ENCODE measurements at places on chromosomes 5 and 9. TPM values are rescaled to one million over a fixed set of nuclear protein-coding genes. Genes with fewer than 3 reads are reported as not detected.

The COL23A1 gene
- total RNA-seq: not detected

DNA sequence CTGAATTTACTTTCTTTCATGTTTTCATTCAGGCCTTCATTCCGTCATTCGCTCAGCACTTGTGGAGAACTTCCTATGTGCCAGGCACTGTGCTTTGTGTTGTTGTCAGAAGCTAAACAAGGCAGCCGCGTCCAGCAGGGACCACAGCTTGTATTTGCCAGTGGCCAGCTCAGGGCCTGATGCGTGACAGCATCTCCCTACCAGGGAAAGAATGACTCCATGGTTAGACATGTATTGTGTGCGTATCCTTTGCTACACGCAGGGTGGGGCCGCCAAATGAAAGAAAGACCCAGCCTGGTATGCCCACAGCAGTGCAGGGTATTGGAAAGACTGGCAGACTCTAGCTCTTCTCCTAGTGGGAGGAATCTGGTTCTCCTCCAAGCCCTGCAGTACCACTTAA, 4.7 kb upstream of the COL27A1 start:
- DNase-seq: no peak

DNA sequence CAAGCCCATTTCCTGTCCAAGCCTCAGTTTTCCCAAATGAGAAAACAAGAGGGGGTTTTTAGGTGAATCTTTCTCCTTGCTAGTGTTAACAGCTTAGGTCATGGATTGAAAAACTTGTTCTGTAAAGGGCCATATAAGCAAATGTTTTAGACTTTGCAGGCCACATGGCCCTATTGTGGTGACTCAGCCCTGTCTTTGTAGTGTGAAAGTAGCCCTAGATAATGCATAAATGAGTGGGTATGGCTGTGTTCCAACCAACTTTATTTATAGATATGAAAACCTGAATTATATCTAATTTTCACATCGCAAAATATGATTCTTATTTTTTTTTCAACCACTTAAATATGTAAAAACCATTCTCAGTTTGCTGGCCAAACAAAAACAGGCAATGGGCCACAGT, 6.9 kb upstream of the BARX1 start:
- no peak for DNase-seq

DNA sequence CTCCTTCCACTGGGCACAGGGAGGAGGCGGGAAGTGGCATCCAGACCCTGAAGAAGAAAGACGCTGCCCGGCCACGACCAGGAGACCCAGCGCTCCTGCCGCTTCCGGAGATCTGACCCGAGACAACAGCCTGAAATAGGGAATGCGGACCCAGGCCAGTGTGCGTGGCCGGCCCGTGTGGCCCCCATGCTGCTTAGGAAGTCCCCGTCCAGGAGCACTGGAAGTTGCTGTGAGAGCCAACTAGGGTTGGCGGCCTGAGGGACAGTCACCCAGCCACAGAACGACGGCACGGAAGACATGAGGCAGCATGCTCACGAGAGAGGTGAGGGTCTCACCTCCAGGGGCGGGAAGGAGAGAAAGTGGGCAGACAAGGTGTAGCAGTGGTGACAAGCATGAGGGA, 17.0 kb downstream of the SH3GLB2 start:
- DNase-seq: no peak

DNA sequence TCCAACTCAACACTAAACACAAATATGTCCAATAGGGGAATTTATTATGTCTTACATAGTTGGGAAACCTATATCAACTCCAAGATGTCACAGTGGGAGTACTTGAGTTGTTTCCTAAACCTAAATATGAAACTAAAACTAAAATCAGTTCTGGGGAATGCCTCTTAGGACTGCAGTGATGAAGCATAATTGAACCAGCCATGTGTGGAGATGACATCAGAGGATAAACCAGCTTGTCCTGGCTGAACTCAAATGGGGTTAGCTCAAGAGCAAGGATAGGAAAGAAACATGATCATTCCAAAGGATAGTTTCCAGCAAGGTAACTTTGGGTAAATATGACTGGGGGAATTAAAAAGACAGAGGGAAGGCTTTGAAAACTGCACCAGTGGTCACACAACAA, 88.9 kb upstream of the PLPPR1 start:
- DNase-seq: no peak

DNA sequence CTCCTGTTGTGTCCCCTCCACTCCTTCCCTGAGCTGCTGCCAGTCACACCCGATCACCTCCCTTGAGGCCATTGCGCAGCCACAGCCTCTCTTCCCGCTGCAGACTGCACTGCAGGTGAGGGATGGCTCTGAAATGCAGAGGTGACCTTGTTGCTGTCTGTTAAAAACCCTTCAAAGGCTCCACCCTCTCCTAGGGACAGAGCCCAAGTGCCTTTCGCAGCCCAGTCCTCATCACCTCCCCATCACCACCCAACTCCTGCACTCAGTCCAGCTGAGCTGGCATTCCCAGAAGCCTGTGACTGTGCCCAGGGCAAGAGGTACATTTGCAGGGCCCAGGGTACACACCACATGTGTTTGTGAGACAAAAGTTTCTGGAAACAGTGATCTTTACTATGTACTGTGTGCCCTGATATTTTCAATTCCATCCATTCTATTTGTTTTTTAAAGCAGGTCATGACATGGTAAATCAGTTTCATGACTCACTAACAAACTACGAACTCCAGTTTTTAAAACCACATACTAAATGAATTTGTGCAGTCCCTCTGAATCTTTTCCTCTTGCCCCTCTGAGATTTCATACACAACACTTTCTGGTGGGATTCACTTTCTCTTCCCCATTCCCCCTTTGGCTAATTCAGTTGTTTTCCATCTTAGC, 73.0 kb upstream of the SPOCK1 start:
- no peak for DNase-seq

GRCh38 chr5:96927008-96927407, 8.9 kb upstream of the LNPEP start:
- DNase-seq: no peak
